ENCODE measurements at places on chromosomes 11 and 22. TPM values are rescaled to one million over a fixed set of nuclear protein-coding genes. Genes with fewer than 3 reads are reported as not detected.

Gene EPS8L2
- 170 TPM for polyA plus RNA-seq

Gene SYT12
- polyA plus RNA-seq = 3.3 TPM

Gene DMC1
- polyA plus RNA-seq = not detected

Gene TBX10
- not detected for polyA plus RNA-seq

Gene RCOR2
- not detected for polyA plus RNA-seq

Gene LRP4
- 2.6 TPM for polyA plus RNA-seq
